Naive thymus-derived CD4-positive, alpha-beta T cell (primary cell): ENCODE measurements at places on chromosomes 5 and 9. TPM values are rescaled to one million over a fixed set of nuclear protein-coding genes. Genes with fewer than 3 reads are reported as not detected.

Gene TPD52L3
- not detected for total RNA-seq

Gene FGF18
- total RNA-seq = 0.44 TPM

Gene LCN9
- not detected for total RNA-seq

Gene GPRIN1
- total RNA-seq = 0.11 TPM

Gene TMEM215
- total RNA-seq = not detected

DNA sequence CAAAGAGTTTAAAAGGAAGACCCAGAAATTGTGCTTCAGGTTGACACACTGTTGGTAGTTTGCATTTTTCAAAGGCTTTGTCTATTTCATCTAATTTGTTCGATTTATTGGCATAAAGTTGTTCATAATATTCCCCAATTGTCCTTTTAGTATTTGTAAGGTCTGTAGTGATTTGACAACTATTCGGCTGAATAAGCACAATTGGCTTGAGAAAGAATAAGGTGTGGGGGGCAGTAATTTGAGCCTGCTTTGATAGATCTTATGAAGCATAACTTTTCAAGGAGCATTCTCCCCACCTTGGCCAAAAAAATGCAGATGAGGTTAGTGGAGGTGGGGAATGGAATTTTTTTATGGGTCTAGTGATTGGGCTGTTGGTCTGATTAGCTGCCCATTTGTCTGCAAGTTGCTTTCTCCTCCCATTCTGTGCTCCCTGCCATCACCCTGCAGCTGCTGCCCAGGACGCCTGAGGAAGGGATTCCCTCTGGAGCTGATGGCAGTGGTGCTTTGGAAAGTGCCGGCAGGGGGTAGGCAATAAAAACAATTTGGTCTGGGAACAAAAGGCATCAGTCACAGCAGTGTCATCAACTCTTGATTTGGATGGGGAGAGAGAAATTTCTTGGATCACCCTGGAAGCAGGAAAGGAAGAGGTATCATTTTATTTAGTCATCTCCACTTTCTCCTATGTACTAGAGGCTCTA is 26.6 kb downstream of the WNT8A start:
- no peaks in the 10 kb centered on the region for H3K27me3 ChIP-seq
- H3K4me3 ChIP-seq = no peak overlapping the region
- no peaks in the 10 kb centered on the region for H3K36me3 ChIP-seq
- no peak overlapping the region for H3K27ac ChIP-seq
- no peaks in the 10 kb centered on the region for H3K4me1 ChIP-seq

DNA sequence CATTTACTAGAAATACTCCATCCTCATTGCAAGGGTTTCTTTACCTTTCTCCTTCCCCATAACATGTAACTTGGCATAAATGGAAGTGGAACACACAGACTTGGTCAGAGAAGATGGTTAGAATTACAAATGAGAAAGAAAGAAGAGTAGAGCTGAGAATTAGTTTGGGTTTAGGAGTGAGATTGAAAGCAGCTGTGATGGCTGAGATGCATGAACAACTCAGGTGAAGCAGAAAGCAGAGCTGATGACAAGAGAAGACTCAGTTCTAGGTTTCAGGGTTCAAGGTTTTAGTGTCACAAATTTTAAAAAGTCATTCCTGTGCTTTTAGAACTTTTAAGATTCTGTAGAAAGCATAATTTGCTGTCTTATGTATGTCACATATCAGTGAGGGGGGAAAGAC is 54.0 kb downstream of the TMEM161B start:
- H3K27me3 ChIP-seq = no peaks in the 10 kb centered on the region
- H3K4me1 ChIP-seq = no peaks in the 10 kb centered on the region
- peaks cover 20% of the 10 kb centered on the region for H3K36me3 ChIP-seq
- H3K27ac ChIP-seq = no peak overlapping the region

GRCh38 chr5:14475045-14475444 is 106.5 kb upstream of the OTULINL start:
- H3K27me3 ChIP-seq = no peaks in the 10 kb centered on the region
- no peak for DNase-seq
- no peaks in the 10 kb centered on the region for H3K36me3 ChIP-seq
- no peak overlapping the region for H3K4me3 ChIP-seq
- H3K4me1 ChIP-seq = no peaks in the 10 kb centered on the region
- no peak overlapping the region for H3K27ac ChIP-seq

DNA sequence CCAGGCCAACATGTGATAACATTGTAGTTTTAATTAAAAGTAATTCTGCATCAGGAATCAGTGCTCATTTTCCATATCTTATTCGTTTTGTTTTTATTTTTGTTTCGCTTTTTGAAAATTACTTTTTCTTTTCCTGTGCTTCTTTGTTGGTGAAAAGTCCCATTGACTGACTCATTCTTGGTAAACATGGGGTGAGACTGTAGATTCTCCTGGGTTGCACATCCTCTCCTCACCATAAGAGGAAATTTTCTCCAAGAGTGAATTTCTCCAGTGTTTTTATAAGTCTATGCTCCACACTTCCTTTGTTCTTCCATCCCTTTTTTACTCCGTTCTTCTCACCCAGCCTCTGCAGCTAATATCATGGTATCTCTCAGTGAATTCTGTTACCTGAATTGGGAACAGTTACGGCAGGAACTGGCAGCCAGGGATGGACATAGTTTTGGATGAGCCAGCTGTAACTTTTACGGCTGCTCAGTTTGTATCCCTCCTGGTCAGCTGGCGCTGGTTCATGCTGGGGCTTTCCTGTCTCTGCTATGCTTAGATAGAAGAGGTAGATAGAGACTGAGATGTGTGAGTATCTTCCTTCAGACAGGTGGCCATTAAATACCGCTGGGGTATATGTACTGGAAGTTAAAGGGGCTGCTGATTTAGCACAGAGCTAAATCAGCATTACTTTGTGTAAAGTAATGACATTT is 80.0 kb downstream of the MAN2A1 start:
- H3K27ac ChIP-seq = no peak overlapping the region
- DNase-seq = no peak
- no peaks in the 10 kb centered on the region for H3K27me3 ChIP-seq
- H3K36me3 ChIP-seq = peaks cover 8% of the 10 kb centered on the region
- H3K4me1 ChIP-seq = no peaks in the 10 kb centered on the region
- H3K4me3 ChIP-seq = no peak overlapping the region

DNA sequence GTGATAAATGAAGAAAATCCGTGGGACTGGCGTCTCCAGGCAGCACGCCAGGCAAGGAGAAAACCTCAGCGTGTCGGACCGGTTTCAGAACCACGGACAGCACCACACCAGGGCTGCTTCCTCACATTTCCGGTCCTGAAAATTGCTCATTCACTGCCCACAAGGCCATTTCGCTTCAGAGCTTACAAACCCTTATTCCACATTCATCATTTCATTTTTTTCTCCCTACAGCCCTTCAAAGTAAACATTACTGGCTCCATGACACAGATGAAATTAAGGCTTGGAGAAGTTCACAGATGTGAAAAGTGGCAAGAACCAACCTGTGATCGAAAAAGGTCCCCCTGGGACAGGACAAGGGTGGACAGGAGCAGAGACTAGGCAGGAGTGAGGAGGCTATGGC is 1.5 kb upstream of the GPRIN1 start:
- no peak overlapping the region for H3K4me3 ChIP-seq
- peaks cover 5% of the 10 kb centered on the region for H3K27me3 ChIP-seq
- H3K36me3 ChIP-seq = no peaks in the 10 kb centered on the region
- H3K27ac ChIP-seq = no peak overlapping the region

GRCh38 chr5:124677374-124678351 is 68.8 kb downstream of the ZNF608 start:
- DNase-seq = no peak
- H3K27ac ChIP-seq = no peak overlapping the region
- H3K4me1 ChIP-seq = no peaks in the 10 kb centered on the region
- H3K27me3 ChIP-seq = no peaks in the 10 kb centered on the region

GRCh38 chr9:14157191-14157590 is 156.8 kb downstream of the NFIB start:
- H3K36me3 ChIP-seq = no peaks in the 10 kb centered on the region
- no peak for DNase-seq
- H3K27ac ChIP-seq = no peak overlapping the region
- no peaks in the 10 kb centered on the region for H3K4me1 ChIP-seq

- peaks cover 15% of the 10 kb centered on the region for H3K4me1 ChIP-seq
- H3K27me3 ChIP-seq = no peaks in the 10 kb centered on the region
- H3K4me3 ChIP-seq = no peak overlapping the region
- no peak for DNase-seq
Measured at GRCh38 chr5:10756549-10756948, 4.5 kb downstream of the DAP start.

- no peak overlapping the region for H3K4me3 ChIP-seq
- no peak overlapping the region for H3K27ac ChIP-seq
- no peaks in the 10 kb centered on the region for H3K4me1 ChIP-seq
Measured at GRCh38 chr5:59562756-59563389, 330.7 kb downstream of the PDE4D start.

- no peaks in the 10 kb centered on the region for H3K4me1 ChIP-seq
- no peak for DNase-seq
- no peak overlapping the region for H3K4me3 ChIP-seq
- H3K27me3 ChIP-seq = no peaks in the 10 kb centered on the region
Measured at GRCh38 chr5:130975847-130976246, 189.2 kb downstream of the HINT1 start.

GRCh38 chr9:137046088-137046787 is at the start of gene NPDC1:
Gene NPDC1, minus strand, starts transcription at chr9:137046177. Its CDS starts 188 bp downstream, at chr9:137045989.
- peaks cover 25% of the 10 kb centered on the region for H3K4me1 ChIP-seq
- H3K36me3 ChIP-seq = no peaks in the 10 kb centered on the region
- H3K4me3 ChIP-seq = peak within 1 kb of the TSS; percentile 46
- DNase-seq = peak; percentile 65
- H3K27me3 ChIP-seq = peaks cover 35% of the 10 kb centered on the region

DNA sequence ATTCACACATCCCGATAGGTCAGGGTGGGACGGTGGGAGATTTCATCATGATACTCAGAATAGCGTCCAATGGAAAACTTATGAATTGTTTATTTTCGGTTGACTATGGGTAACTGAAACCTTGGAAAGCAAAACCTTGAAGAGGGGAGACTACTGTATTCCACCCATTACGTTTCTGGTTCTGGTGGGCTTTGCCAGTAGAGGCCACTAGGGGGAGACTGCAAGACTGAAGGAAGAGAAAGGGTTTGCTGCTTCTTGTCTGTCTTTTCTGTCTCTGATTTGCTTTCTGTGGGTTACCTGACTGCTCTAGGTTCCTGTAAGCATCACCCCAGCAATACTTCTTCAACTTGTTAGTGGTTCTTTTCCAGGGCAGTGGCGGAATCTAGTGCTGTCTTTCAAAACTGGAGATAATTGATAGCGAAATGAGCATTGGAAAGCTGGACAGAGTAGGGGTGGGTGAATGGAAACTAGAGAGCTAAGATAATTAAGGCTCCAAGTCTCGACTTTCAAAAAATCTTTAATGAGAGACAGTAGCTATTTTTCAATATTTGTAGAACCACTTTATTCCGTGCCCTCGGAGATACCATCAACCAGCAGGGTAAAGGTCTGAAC is 27.0 kb downstream of the GRIN3A start:
- no peak overlapping the region for H3K4me3 ChIP-seq
- H3K36me3 ChIP-seq = no peaks in the 10 kb centered on the region
- no peaks in the 10 kb centered on the region for H3K4me1 ChIP-seq
- no peak overlapping the region for H3K27ac ChIP-seq
- DNase-seq = peak; percentile 17

DNA sequence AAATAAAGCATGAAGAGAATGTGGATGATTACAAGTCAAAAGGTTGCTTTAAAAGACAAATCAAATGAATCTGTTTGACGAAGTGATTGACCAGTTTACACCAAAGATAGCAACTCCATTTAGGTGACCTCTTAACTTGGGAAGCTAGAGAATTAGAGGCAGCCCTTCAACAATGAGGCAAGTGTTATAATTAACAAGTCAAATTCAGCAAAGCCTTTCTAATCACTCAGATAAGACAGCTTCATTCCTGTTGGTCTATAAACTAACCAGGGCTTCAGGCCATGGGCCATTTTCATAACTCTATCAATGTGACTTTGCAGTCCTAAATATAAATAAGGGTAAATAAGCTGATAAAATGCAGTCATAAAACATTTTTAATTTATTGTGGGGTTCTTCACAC is 712.2 kb upstream of the SEMA6A start:
- no peak for DNase-seq
- no peaks in the 10 kb centered on the region for H3K36me3 ChIP-seq
- no peak overlapping the region for H3K4me3 ChIP-seq
- H3K27me3 ChIP-seq = no peaks in the 10 kb centered on the region
- no peaks in the 10 kb centered on the region for H3K4me1 ChIP-seq

DNA sequence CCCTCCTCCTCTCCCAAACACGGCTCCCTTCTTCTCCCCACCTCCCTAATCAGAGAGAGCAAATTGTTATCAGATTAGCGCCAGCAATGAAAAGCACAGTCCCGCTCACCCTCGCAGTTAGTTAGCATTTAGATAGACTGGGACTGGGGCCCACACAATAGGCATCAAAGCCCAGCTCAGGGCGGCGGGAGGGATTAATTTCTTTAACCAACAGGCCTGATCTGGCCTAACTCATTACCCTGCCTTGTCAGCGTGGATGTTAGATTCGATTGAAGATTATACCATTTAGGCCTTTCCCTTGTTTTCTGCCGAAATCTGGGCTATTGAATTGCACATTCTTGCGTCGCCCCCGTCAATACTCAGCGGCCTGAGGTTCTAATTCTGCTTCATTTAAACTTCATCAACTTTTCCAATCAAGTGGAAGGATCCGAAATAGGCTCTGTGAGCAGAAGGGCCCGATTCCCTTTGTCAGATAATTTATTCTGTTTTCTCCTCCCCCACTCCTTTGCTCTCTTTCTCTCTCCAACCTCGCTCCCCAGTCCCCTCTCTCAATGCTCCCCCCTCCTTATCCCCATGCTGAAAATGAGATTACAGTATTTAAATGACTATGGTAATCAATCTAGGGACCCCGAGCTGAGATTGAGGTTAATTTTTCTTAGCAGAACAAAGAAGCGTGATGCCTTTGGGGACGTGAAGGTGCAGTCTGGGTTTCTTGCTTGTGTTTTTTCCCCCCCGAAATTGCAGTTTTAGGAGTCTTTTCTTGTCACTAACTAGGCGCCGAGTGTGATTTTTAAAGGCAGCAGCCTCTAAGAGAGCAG is 15.1 kb downstream of the CFAP77 start:
- H3K27me3 ChIP-seq = no peaks in the 10 kb centered on the region
- H3K36me3 ChIP-seq = no peaks in the 10 kb centered on the region
- no peak for DNase-seq
- H3K4me1 ChIP-seq = no peaks in the 10 kb centered on the region
- no peak overlapping the region for H3K27ac ChIP-seq

DNA sequence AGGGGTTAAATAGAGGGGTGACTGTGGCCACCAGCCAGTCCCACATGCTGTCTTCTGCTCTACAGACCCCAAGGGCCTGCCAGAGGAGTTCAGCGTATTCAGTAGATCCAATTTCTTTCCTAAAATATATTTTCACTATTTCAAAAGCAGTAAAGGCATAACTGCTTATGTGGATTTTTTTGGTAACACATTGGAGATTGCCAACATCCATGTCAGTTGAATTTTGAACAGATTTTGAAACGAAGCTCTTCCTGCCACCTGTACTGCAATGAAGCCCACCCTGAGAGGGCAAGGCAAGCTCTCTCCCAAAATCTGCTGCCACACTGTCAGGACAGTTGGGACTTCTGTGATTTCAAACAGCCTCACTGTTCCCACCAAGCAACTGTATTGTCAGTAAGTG is 37.1 kb upstream of the SARDH start:
- H3K4me1 ChIP-seq = no peaks in the 10 kb centered on the region
- no peaks in the 10 kb centered on the region for H3K36me3 ChIP-seq
- no peak for DNase-seq
